ENCODE measurements at places on chromosomes 12 and 14. TPM values are rescaled to one million over a fixed set of nuclear protein-coding genes. Genes with fewer than 3 reads are reported as not detected.

TAS2R20 gene
- total RNA-seq: 1.8 TPM

CD4 gene
- total RNA-seq: not detected

NANOG gene
- total RNA-seq: not detected

TUNAR gene
- total RNA-seq: not detected

AICDA gene
- total RNA-seq: not detected

MTRFR gene
- 5.6 TPM for total RNA-seq

EDDM3A gene
- total RNA-seq: not detected

RPL10L gene
- total RNA-seq: not detected

Measured in glomerular endothelial cell (primary cell).